ENCODE measurements at places on chromosomes 12 and 14.

GRCh38 chr14:72142328-72142727 lies 210.1 kb downstream of the RGS6 start:
- DNase-seq = no peak

- DNase-seq = no peak
Observed at GRCh38 chr14:83885837-83886293, 1644.1 kb upstream of the FLRT2 start.

DNA sequence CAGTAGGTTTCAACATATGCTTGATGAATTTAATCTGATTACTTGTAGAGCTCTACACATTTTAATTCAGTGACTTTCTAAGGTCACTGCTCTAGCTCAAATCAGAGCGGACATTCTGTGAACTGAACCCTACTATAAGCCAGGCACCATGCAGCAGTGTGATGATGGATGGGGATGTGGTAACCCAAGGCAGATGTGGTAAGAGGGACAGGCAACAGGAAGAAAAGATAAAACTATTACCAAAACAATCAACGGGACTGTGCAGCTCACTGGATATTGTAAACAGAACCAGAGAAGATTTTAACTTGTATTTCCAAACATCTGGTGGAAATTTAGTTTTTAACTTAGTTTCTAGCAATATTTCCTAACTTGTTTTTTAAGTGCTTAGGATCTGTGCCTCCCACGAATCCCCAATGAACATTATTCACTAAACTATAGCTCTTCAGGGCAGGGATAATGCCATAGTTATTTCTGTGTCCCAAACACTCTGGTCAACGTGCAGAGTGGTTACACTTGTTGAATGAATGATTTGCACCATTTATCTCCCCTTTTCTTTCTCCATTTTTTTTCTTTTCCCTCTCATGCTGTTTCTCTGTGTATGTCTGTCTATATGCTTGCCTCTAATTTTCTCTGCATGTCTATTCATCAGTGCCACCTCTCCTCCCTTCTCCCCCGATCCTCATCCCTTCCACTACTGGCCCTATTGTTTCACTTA lies 3.0 kb downstream of the ERO1A start:
- no peak for DNase-seq

GRCh38 chr14:68377459-68377858 lies 415.4 kb downstream of the ZFP36L1 start:
- DNase-seq = no peak

DNA sequence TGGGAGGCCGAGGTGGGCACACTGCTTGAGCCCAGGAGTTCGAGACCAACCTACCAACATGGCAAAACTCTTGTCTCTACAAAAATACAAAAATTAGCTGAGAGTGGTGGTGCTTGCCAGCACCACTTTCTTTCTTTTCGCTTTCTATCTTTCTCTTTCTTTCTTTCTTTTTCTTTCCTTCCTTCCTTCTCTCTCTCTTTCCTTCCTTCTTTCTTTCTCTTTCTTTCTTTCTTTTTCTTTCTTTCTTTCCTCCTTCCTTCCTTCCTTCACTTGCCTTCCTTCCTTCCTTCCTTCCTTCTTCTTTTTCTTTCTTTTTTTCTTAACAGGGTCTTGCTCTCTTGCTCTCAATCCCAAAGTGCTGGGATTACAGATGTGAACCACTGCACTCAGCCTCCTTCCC lies 66.8 kb downstream of the HSD17B6 start:
- no peak for DNase-seq

- DNase-seq = no peak
Observed at GRCh38 chr14:31950764-31951637, 126.1 kb upstream of the ARHGAP5 start.

DNA sequence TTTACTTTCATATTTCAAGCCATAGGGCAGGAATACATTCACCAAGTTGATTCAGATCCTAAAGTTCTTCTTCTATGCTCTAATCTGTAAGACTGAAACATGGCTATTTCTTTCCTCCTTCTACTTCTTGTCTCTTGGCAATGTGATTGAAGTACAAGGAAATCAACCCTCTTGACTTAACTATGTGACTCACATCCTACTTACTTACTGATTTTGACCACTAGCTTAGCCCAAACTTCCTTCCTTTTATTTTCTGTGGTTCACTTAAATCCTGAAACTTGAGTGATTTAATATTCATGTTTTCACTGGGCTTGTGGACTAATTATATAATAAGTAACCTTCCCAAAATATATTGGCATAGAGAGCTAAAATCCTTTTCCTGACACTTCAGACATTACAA lies 111.2 kb upstream of the NOVA1 start:
- DNase-seq = no peak

DNA sequence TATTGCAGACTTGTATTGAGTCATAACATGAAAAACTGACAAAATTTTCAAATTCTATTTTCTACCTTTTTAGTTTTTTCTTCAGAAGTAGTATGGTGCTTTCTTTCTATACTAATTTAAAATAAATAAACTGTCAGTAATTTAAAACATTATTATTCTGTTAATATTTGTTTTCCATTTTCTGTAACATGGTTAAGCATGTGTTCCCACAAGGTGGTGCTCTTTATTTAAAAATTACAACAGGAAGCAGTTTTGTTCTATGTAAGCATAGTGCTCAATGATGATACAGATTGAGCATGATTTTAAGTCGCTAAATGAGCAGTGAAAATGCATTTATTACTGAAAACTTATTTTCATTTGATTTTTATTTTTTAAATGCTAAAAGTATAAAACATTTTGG lies 114.6 kb downstream of the PPFIA2 start:
- DNase-seq = no peak

DNA sequence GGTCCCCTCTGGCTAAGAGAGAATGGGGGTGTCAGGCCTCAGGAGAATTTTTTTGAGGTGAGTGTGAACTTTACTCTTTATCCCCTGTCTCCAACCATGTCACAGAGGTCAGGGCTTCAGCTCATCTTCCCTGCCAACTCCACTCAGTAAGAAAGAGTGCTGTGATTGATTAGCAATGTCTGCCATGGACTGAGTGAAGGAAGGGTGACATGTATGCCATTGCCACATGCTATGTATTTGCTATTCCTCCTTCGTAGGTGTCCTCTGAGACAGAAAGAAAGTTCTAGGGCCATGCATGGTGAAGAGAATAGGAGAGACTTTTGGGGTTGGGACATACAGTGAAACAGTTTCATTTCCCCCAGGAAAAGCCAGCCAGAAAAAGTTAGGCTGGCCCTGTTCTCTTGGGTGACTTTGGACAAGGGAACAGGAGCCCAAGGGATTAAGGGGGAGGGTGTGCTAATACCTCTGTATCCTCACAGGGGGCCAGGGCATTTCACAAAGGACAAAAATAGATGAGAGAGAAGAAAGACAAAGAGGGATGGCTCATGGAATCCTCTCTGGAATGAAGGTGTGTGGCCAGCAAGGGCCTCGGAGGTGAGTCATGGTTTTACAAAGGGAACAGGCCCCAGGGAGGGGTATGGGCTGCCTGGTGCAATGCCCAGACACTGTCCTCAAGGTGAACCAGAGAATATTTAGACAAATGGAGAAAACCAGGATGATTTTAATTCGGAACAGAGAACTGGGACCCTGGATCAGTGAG lies 13.9 kb upstream of the MYL2 start:
- DNase-seq = no peak

DNA sequence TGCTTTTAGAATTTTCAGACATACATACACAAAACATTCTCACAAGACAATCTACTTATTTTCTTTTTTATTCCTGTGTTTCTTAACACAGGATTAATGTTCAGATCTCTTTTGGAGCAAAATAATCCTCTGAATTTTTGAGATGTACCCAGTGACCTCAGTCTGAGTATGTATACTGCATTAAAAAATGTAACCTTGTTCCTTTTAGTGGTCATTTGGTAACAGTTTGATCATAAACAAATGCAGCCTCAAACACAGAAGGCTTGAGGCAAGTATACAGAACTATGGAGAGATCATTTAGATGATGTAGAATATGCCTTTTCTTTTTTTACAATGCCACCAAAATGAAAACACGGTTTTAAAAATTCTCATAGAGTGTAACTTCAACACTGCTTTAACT lies 9.7 kb downstream of the HIF1A start:
- no peak for DNase-seq

GRCh38 chr14:76925097-76925441 lies 98.9 kb downstream of the LRRC74A start:
- no peak for DNase-seq

DNA sequence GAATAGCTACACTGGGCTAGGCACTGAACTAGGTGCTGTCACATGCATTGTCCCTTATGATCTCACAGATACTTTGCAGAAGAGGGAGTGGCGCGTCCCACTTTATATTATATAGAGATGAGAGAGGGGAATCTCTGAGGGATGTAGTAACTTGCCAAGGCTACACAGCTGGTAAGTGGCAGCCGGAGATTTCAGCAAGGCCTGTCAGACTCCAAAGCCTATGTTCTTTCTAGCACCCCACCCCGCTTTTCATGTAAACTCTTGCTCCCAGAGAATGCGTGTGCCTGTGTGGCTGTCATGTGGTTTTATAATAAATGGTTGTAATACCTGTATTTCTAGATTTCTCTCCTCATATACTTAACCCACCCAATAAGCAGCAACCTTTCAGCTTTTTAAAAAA lies 39.1 kb downstream of the WDR20 start:
- no peak for DNase-seq

GRCh38 chr12:103596981-103597380 lies 9.9 kb downstream of the STAB2 start:
- no peak for DNase-seq

DNA sequence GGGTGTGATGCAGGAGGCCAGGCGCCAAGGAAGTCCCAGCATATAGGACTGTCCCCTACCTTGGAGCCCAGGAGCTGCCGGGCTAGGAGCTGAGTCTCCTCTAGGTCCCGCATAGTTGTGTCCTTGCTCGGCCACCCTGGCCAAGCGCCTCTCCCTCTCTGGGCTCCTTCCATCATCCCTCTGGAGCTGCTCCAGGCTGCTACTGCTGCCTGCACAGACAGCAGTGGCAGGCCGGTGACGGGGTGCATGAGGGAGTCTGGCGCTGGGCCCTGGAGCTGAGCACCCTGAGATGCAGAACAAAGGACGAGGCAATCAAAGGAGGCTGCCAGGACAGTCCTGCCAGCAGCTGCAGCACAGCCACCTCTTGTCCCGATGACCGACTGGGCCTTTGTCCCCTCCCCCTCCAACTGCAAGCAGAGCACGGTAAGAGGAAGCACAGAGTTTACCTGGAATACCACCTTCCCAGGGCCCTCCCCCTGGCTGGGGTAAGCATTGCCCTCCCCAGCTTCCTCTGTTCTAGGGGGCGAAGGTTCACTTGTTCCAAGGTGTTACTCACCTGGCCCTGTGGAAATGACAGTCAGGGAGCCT lies 10.4 kb downstream of the DTX1 start:
- no peak for DNase-seq

- DNase-seq = peak; percentile 77
Observed at GRCh38 chr12:62210422-62210821, 49.8 kb upstream of the USP15 start.

- DNase-seq = no peak
Observed at GRCh38 chr12:32135967-32136366, 29.3 kb downstream of the BICD1 start.

DNA sequence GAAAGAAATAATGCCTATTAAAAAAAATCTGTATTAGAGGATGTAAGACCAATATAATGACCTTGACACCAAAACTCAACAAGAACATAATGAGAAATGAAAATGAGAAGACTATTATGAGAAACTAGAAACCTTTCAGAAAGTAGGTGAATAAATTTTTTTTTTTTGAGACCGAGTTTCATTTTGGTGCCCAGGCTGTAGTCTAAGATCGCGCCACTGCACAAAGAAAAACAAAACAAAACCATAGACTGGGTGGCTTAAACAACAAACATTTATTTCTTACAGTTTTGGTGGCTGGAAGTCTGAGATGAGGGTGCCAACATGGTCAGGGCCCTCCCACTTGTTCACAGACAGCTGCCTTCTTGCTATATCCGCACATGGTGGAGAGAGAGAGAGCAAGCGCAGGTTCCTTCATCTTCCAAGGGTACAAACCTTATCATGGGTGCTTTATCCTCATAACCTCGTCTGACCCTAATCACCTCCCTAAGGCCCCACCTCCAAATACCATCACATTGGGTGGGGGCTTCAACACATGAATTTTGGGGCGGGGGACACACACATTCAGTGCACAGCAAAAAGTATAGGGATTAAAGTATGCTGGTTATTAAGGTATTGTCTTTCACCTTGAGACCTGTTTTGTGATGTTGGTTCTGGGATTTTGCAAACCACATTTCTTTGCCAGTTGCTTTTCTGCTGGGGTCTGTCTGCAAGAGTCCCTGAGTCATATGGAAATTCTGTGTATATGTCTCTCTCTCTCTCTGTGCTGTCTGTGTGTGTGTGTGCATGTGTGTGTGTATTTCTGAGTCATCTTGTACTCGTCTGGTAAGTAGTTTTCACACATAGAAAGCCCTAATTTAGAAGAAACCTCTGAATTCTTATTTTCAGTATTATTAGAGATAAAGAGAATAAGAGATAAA lies 26.2 kb downstream of the ZCRB1 start:
- DNase-seq = no peak

DNA sequence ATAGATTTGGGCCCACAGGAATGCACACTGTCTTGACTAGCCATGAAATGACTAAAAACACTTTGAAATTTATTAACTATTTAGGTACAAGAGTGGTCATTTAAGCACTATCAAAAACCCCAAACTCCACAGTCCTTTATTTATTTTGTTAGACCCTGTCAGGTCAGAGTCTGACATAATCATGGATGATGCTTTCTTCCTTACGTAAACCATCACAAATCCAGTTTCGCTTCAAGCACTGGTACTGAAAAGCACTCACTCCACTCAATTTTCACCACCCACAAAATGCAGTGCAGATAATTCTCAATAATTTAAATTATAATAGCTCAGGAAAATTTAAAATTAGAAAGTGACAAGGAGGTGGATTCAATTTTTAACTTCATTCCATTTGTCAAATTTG lies 25.8 kb downstream of the PPP2R5E start:
- no peak for DNase-seq

GRCh38 chr12:66087365-66087943 lies 43.1 kb downstream of the LLPH start:
- peak; percentile 39 for DNase-seq

DNA sequence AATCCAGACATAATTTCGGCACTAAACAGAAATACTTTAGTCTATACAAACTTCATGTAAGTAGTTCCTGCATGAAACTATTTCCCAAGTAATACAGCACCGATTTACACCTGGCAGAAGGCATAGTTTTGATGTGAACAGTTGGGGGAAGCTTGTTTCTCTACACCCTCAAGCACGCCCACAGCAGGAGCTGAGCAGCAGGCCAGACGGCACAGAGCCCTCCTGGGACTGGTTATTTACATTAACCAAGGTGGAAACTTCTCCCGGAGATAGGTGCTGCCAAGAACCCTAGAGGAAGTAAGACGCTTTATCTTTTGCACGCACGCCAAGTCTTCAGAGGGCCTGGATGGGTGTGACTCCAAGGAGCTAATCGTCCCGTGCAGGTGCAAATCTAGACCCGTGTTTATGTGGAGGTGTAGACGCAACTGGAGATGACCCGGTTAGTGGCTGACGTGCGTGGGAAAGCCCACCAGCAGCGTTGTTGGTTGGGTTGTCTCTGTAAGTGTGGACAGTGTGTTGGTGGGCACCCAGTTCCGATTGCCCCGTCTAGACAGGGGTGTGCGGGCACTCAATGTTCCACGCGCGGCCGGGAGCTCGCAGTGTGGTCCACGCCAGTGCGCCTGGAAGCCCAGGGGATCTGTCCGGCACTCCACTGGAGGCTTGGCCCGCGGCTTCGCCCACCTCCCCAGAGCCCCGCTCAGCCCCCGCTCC lies 767 bp upstream of the TCP11L2 start:
- DNase-seq = peak; percentile 99

GRCh38 chr12:108727161-108727560 lies 4.2 kb downstream of the CORO1C start:
- no peak for DNase-seq

GRCh38 chr12:13599176-13599575 lies 382.2 kb downstream of the GRIN2B start:
- no peak for DNase-seq
